ENCODE measurements at places on chromosomes 7 and 10. TPM values are rescaled to one million over a fixed set of nuclear protein-coding genes. Genes with fewer than 3 reads are reported as not detected.

Gene CYP3A5
- total RNA-seq, result 1.6 TPM

Gene RBP3
- total RNA-seq, result not detected

Gene ATP6V0E2
- total RNA-seq, result 62.8 TPM

Gene PRSS37
- not detected for total RNA-seq

Gene CTTNBP2
- 0.15 TPM for total RNA-seq

Gene AZGP1
- not detected for total RNA-seq

Gene ITIH5
- not detected for total RNA-seq

Gene GIMAP2
- not detected for total RNA-seq

Gene DOCK1
- 23.4 TPM for total RNA-seq

Gene EPO
- not detected for total RNA-seq

Gene NODAL
- total RNA-seq, result not detected

Gene PLXNA4
- 1.7 TPM for total RNA-seq

Gene TUBB8
- total RNA-seq, result not detected

Gene C10orf67
- 0.11 TPM for total RNA-seq

Gene ICA1
- total RNA-seq, result 0.85 TPM

Gene MEOX2
- not detected for total RNA-seq

Gene STAMBPL1
- 40.1 TPM for total RNA-seq

Gene TRIM73
- total RNA-seq, result 1.6 TPM

Gene DLX6
- not detected for total RNA-seq

Gene GPRIN2
- total RNA-seq, result 29.9 TPM

Gene CPXM2
- not detected for total RNA-seq

Gene LLCFC1
- not detected for total RNA-seq

Gene HYAL4
- not detected for total RNA-seq

Gene ACSM6
- not detected for total RNA-seq

Gene SLC16A12
- total RNA-seq, result not detected

Gene MALRD1
- total RNA-seq, result not detected

Gene BLNK
- total RNA-seq, result not detected

Gene SPDYE2
- total RNA-seq, result not detected

Data from A549 treated with RU486 at 1 μM for 4 hours (cell line).